Stimulated activated memory B cell treated with anti-CD40 and anti-IgM and Interleukin-4, amounts not matched to agents 10 μg/mL and 1 μg/mL and 100 μg/mL, for 72 hours (primary cell): ENCODE measurements at places on chromosomes 3 and 15.

GRCh38 chr3:174100744-174101143 lies 703.2 kb downstream of the NLGN1 start:
- ATAC-seq = no peak

GRCh38 chr15:63678393-63678792 lies 81.2 kb downstream of the FBXL22 start:
- ATAC-seq = no peak

DNA sequence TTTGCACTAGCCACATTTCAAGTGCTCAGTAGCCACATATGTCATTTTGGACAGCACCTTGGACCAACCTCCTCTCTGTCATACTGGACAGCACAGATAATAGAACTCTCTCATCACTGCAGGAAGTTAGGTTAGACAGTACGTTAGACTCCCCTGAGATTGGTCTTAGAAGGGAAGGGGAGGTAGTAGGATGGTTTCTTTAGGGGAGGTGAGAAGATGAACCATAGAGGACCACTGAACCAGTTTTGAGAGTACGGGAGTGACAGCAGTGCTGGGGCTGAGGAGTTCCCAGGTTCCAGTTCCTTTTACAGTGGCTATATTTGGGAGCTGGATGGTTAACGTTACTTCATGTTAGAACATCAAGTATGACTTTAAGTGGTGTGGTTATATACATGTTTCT lies 7.8 kb downstream of the LRCH3 start:
- ATAC-seq = peak; percentile 79

DNA sequence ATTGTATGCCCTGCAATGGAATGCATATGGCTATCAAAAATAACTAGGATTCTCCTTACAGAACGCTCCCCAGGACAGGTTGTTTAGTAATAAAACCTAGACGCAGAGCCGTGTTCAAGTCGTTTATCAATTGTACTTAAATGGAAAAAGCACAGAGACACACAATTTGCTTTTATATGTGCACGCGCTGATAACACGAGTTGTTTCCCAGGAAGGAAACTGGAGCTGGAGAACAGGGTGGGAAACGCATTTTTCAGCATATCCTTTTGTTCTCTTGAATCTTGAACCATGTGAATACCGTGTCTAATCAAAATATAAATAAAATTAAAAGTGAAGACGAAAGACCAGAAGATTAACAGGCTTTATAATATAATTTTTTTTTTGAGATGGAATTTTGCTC lies 3.6 kb upstream of the ANPEP start:
- ATAC-seq = no peak

GRCh38 chr3:128499724-128500275 lies 6.8 kb upstream of the GATA2 start:
- ATAC-seq = no peak

- no peak for ATAC-seq
Measured at GRCh38 chr3:144375088-144375487, 403.5 kb downstream of the DIPK2A start.
